CD4-positive, alpha-beta T cell treated with Interleukin-17A for 1 hour (primary cell): ENCODE measurements at places on chromosomes 12 and 14.

- DNase-seq, result no peak
Measured at GRCh38 chr12:57416039-57416996, 14.5 kb downstream of the R3HDM2 start.

GRCh38 chr12:117360551-117361346 lies 677 bp downstream of the NOS1 start:
- no peak for DNase-seq

- DNase-seq, result no peak
Measured at GRCh38 chr14:73386342-73386741, 72.0 kb downstream of the NUMB start.

- no peak for DNase-seq
Measured at GRCh38 chr12:118495296-118495695, 118.9 kb downstream of the SUDS3 start.

DNA sequence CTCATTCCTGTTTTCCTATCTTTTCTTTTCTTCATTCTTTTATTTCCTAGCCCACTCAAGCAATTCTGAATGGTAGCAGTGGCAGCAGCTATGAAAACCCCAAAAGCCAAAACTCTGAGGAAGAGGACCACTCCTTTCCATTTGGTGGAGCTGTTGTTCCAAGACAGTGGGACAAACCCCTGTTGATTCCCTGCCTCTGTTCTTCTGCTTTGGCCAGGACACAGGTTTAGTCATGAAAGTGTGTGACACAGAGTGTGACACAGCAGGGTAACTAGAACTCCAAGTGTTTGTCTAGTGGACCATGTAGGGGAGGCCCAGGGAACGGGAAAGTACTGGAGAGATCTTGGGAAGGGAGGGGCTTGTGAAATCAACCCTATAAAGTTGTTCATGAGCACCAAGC lies 71.1 kb downstream of the PTCSC3 start:
- DNase-seq, result no peak

DNA sequence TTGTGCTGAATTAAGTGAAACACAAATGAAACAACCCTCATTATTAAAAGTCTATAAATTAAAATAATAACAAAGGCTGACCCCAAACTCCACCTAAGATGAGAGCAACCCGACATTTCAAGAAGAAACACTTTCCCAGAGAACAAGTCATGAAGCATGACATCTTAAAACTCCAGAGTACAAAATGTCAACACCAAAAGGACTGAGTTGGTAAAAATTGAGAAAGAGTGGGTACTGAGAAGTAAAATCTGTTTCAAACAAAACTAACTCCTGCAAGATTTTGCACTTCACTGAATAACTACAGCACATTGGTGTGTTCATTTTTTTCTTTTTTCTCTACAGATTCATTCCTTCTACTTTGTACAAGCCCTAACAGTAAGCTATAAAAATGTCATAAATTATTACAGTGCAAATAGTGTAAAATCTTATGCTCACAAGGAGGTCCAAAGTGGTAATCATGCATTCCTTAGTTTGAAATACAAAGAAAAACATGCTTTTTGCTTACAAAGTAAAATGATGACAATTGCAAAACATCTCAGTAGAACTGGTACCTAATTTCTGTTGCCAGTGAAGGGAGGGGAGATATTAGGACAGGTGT lies 31.8 kb downstream of the SLC35F4 start:
- no peak for DNase-seq

- DNase-seq, result no peak
Measured at GRCh38 chr14:55454264-55455002, 14.0 kb upstream of the TBPL2 start.

GRCh38 chr12:48978291-48978740 lies at the start of gene WNT1:
Gene WNT1 (plus strand): TSS chr12:48978322. CDS start chr12:48978651, 329 bp downstream.
- peak; percentile 25 for DNase-seq

DNA sequence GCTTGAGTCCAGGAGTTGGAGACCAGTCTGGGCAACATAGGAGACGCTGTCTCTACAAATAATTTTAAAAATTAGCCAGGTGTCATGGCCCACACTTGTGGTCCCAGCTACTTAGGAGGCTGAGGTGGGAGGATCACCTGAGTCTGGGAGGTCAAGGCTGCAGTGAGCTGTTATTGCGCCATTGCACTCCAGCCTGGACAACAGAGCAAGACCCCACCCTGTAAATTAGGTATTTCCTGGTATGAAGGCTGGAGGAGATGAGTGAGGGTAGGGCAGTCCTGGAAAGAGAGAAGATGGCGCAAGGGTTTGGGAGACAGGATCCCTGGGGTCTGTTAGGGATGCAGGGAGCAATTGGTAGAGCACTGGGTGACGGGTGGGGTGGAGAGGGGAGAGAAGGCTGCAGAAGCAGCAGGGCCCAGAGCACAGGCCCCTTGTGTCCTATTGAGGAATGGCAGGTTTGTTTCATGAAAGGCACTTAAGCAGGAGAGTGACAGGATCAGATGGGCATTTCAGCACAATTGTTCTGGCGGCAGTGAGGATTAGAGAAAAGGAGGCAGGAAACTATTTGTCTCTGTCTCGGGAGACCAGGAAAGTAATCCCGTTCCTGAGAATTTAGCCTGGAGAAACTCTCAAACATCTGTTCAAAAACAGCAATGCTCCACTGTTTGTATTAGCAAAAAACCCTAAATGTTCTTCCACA lies 47.2 kb upstream of the KTN1 start:
- no peak for DNase-seq

DNA sequence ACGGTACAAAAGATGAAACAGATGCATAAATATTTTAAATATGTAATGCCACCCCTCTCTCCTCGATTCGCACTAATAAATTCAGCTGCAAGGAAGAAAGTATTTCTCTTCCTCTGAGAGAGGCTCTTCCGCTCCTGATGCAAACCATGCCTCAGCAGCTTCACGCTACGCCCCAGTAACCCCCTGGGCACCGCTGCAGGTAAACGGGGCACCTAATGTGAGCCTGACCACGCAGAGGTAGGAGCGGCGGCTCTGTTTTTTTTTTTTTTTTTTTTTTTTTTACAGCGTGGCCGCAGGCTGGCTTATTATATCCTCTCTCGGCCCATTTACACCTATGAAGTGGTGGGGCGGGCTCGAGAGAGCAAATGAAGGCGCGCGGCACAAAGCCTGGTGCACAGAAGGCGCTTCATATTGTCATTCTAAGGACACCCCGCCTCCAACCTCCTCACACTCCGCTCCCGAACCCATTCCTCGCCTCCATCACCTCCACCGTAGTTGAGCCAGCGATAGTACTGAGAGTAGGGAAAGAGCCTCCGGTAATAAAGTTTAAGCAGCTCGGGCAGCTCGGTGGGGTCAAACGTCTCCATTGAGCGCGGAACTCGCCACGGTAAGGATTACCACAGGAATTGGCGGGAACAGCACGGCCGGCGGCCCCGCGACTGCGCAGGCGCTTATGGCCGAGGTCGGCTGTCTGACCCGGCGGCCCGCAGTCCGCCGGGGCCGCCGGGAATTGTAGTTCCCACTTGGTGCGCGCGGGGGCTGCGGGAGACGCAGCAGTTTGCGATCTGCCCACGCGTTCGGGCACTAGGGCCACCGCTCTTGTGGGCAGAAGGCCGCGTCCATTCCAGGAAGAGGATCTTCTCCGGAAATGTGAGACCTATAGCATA lies at the start of gene PRIM1:
TSS of gene PRIM1 (minus strand) at position 612 of the 887 bp plus-strand sequence. CDS start at position 587, 25 bp downstream.
- DNase-seq, result peak; percentile 84
